ENCODE measurements at places on chromosomes 1 and 21.
A peak's percentile ranks its signal among the peaks of the same experiment; 100 is the strongest.

DNA sequence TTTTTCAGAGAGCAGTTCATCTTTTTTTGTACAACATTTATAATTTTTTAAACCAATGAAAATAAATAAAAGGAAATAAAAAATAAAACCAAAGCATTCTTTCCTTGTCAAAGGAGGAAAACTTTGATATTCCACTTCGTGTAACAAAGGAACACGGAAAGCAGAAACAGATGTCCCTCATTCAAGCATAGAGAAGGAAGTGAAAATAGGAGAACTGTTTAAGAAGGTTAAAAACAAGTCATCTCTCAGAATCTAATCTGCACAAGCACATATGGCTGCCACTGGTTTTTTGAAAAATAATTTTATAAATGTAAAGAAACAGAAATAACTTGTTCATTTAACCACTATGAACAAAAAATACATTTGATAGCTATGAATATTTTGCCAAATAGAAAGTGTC is 35.9 kb upstream of the ZNF644 start:
- no peak for DNase-seq

DNA sequence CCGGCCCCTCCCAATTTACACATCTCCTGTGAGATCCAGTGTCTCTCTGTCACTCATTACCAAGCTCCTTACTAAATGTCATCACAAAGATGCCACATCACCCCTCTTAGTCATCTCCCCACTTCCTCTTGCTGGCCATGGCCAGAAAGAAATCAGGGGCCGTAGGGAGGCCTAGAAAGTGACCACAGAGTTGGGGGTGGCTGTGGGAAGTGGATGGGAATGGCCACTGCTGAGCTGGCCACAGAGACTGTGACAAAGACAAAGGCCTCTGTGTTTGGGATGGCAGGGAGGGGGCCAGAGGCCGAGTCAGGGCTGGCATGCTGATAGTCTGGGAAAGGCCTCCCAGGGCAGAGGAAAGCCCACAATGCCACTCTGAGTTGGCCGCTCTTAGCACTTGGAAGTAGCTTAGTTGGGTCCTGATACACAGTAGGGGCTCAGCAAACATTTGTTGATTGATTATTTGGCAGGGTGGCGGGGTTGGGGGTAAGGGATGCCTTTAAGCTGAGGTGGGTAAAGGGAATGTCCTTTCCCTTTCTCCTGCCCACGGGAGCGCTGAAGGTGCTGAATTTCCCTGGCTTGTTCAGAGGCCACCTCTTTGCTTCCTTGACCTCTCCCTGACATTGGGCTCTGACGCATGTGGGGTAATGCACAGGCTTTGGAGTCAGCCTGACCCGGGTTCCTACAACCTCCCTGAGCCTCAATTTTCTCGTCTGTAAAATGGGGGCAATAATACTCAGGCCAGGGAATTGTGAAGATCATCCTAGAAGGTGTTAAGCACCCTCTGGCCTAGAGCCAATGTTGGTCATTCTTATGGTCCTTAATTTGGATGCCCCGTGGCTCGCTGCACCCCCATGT is 13.2 kb downstream of the NAV1 start:
- DNase-seq: peak; percentile 79

DNA sequence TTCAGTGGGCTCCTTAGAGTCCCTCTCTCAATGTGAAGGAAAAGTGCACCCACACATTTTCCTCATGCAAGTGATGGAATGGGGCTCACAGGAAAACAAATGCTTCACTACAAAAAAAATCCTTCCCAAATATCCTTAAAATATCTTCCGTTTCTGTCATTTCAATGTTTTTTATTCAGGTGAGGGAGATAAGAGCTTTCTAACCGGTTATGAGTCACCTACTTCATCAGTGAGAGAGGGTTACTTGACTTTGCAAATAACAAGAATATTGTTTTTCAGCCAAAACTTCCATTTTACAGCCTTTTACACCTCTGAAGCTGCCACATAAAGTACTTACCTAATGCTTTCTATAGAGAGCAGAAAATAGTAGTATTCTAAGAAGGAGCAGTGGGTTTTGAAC is 98.3 kb upstream of the CD55 start:
- DNase-seq: peak; percentile 21

GRCh38 chr1:110561596-110561995 is 42.6 kb upstream of the KCNA10 start:
- DNase-seq: no peak

GRCh38 chr1:183920651-183921050 is 115.7 kb downstream of the RGL1 start:
- DNase-seq: no peak

- no peak for DNase-seq
Measured at GRCh38 chr1:43512681-43513080, 18.0 kb upstream of the PTPRF start.

DNA sequence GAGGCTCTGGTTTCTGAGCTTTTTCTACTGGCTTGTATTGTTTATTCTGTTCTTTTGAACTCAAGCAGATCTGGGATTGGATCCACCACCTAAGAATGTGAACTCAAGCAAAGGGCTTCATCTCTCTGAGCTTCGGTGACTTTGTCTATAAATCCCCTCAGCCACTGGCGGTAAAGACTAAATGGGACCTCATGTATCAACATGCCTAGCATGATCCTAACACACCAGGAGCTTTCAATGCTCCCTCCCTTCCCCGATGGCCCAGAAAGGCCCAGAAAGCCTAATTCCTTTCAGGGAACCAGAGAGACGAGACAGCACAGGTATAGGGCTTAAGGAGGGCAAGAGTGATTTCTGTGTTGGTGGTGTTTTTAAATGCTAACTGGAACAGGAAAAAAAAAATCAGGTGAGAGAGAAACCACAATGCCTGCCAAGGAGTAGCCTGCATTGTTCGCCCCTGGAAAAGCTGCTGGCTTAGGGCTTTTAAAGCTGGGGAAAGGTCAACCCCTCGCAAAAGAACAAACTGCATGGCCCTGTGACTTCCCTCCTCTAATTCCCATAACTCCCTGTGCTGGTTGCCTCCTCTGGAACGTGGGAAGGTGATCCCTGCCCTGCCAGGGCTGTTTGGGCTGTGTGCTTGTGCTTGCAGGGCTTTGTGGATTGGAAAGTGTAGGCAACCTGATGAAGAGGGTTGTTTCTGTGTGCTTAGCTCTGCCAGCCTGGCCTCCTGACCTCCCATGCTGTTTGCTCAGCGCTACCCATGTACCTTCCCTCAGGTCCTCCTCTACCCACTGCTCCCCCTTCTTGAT is 147.0 kb downstream of the PLPP3 start:
- DNase-seq: no peak

DNA sequence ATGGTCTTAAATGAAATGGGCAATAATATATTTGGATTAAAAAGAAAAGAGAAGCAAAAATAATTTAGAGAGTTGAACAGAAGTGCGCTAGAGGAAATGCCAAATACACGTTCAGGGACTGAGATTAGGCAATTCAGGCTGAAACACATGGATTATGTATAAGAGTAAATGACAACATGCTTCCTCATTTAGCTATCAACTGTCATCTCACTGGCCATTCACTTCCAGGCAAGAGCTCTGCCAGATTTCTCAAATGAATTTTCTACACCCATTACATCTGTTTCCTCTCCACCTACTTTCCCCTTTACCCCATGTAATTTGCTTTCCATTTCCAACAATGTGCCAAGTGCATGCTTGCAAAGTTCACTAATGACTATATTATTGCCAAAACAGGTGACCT is 582.4 kb downstream of the LTN1 start:
- DNase-seq: no peak

DNA sequence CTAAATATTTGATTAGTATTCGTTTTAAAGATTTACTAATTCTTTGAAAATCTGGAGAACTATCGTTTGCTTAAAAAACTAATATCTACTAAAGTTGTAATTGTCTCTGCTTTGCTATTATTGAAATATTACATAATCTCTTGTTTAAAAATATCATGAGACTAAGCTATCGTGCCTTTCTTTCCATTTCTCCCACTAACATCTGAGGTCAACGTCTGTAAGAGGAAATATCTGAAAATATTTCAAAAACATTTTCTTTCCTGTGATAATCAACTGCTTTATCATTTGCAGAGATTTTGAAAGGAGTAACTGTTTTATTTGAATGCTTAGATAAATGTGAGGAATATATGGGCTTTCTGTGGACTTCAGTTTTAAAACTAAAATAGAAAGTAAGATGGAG is 694.1 kb downstream of the USP25 start:
- no peak for DNase-seq

DNA sequence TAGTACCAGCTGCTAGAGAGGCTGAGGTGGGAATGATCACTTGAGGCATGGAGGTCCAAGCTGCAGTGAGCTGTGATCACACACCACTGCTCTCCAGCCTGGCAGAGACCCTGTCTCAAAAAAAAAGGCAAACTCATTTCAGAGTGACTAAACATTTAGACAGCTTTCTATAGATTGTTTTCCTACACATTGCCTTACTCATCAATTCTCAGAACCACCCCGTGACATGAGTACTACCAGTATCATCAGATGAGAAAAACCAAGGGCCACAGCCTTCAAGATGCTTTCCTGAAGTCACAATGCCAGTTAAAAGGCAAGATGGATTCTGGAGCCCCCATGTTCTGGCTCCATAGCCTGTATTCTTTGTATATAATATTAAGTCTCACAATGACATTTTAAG is 22.4 kb upstream of the SMPDL3B start:
- DNase-seq: no peak

DNA sequence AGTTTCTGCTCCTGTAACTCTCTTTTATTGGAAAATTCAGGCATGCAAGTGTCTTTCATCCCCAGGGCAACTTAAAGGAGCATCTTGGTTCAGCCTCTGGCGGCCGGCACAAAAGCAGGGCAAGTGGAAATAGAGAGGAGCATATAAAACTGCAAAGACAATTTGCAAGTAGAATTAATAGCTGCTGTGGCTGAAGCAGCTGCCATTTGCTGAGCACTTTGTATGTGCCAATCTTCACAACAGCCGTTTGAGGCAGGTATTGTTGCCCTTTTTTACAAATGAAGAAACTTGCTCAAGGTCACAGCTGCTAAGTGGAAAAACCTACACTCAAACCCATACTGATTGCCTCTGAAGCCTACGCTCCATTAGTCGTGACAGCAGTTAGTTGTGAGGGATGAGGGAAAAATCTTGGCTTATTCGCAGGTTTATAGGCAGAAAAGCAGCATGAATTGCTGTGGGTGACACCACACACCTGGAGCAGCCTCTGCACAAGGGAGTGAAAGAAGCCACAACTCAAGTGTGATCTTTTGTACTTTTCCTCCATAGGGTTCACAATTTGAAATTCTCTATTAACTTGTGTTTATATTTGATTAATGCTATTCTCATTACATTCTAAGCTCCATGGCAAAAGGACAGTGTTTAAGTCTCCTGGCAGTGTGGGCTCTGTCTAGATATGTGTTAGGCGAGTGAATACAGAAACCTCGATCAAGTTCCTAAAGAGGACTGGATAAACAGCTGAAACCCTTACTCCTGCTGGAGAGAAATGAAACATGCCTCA is 99.0 kb upstream of the BEND5 start:
- DNase-seq: no peak
